ENCODE measurements at places on chromosomes 16 and 17.

DNA sequence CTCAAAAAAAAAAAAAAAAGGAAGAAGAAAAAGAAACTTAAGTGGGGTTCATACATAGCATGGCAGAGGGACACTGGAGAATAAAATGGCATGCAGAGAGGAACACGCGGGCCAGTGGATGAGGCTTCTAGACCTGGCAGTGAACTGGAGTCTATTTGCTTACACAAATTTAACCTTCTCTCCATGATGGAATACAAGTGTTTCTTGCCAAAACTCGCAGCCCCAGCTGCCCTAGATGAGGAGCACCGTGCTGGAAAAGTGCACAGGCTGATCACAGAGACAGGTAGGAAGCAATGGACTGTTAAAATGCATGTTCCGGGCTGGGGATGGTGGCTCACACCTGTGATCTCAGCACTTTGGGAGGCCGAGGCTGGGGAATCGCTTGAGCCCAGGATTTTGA lies 9.3 kb downstream of the SSTR2 start:
- no peak for DNase-seq

DNA sequence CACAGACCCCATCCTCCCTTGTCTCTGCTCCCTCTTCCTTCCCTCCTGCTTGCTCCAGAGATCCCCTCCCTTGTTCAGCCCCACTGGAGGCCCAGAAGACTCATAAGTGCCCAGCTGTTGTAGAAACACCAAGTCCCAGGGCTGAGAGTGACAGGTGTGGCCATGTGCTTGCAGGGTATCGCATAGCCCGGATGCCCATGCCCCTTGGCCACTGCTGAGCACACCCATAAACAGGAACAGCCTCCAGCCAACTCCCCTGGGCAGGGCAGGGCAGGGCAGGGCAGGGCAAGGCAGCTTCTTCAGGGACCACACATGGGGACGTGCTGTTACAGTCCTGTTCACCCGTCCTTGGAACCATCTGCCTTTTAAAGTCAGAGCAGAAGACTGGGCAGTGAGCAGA lies 2.0 kb downstream of the CACNG1 start:
- DNase-seq, result no peak

DNA sequence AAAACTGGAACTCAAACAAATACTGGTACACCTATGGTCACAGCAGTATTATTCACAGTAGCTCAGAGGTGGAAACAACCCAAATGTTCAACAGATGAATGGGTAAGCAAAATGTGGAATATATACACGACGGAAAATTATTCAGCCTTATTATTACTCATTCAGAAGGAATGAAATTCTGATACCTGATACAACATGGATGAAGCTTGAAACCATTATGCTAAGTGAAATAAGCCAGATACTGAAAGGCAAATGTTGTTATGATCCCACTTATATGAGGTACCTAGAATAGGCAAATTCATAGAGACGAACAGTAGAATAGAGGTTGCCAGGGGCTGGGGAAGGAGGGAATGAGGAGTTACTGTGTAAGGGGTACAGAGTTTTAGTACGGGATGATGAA lies 27.1 kb upstream of the MYLK3 start:
- no peak for DNase-seq

DNA sequence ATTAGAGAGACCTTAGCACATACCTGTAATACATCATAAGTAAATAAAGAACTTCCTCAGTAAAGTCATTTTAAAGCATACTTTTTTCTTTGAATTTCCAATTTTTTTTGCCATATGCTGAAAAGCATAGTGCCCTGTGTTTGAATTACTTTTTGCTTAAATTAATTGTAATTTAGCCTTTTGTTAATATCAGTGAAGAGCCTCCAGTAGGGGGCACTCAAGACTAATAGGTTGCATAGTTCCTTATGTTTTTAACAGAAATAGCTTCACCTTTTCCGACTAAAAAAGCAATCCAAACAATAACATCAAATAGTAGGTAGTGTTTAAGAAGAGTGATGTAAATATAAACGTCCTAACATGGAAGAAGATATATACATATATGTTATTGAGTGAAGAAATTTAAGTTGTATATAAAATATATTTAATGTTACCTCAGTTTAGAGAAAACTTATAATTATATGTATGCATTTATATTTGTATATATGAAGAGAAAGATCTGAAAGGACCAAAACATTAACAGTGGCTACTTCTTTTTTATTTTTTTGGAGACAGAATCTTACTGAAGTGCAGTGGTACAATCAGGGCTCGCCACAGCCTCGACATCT lies 18.6 kb downstream of the RAD51C start:
- DNase-seq, result peak; percentile 48

- no peak for DNase-seq
These were observed 14.0 kb downstream of the SRCIN1 start for GRCh38 chr17:38591759-38592241.

- no peak for DNase-seq
These were observed 12.7 kb downstream of the TEX2 start for GRCh38 chr17:64250233-64250835.

GRCh38 chr17:80781807-80782277 lies 209.8 kb upstream of the CHMP6 start:
- DNase-seq, result no peak

GRCh38 chr17:29505836-29506235 lies 61.0 kb downstream of the ABHD15 start:
- DNase-seq, result no peak

GRCh38 chr16:9840761-9841665 lies 341.2 kb downstream of the GRIN2A start:
- DNase-seq, result peak; percentile 87

DNA sequence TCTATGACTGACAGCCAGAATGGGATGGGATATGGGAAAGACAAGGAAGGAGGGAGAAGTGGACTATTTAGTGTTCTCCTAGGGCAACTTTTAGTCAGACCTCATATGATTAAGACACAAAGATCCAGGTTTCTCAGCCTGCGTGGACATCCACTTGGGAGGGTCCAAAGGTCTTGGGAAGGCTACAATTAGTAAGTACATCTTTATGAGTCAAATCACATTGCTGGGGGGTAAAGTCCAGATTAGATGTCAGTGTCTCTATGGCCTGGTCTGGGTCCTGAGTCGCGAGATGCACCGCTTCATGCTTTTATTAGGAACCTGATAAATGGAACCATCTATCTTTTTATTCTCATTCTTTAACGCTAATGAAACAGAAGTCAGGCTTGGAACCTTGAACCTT lies 378.4 kb upstream of the ASIC2 start:
- DNase-seq, result no peak

DNA sequence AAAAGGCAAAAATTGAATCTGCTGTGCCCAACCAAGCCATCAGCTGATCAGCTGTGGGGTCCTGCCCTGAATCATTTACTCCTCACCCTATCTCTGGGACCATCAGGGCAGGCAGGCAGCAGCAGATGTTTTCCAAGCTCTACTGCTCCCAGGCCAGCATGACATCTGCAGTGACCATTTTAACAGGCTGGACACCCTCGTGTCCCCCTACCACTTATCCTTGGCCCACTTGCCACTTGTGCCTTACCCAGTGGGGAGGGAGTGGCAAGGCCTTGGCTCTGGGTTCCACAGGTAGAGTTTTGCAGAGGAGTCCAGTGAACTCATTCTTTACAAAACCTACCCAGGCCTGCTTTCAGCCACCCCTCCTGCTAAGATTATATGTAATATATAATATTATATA lies 12.0 kb upstream of the CA4 start:
- DNase-seq, result no peak

DNA sequence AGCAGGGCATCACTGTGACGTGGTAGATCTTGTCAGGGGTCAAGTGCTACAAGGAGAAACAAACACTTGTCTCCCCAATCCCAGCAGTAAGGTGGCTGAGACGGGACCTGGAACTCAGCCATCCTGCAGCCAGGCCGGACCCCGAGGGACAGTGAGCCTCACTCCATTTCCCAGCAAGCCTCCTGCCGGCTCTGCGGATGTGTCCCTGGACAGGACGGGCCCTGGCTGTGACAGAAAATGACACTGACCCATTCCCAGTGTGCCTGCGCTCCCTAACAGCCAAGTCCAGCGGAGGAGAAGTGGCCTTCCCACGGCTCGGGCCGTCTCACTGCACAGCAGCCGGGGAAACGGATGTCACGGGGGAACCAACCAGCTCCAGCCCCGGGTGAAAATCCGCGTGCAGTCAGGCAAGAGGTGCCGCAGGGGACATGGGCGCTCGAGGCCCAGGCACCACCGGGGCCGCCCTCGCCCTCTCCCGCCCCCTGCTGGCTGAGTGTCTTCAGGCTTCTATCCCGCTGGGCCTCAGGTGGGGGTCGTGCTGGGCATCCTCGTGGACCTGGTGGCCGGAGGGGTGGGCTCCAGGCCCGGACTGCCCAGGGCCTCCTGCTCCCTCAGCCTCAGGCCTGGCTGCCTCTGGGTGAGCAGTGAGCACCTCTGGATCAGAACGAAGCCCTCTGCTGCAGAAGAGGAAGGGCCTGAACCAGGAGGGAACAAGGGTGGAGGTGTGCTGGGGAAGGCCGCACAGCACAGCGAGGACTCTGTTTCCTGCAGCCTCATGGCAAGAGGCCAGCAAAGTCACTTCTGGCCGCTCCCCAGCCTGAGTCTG lies 6.7 kb downstream of the HAGHL start:
- peak; percentile 34 for DNase-seq

DNA sequence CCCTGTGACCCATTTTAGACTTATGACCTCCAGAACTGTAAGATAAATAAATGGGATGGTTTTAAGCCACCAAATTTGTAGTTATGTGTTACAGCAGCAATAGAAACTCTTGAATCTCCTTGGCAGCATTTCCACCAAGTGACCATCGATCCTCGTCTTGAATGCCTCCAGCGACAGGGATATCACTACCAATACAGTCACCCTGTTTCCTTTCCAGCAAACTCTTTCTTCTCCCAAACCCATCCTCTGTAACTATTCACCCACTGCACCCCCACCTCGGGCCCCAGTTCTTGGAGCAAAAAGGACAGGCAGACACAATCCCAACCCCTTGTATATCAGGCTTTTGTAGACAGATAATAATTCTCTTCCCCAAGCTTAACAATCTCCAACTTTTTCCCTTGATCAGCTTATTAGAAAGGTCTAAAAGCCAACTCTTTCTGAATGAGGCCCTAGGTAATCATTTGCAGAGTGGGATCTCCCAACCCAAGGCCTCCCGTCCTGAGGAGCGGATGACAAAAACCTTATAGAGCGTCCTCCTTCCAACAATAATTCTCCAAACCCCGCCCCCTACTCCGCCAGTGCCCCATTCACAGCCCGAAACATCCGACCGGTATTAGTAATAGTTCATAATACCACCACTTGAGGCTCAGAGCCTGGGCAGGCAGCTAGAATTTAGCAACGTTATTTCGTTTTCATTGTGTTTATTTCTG lies 14.7 kb upstream of the PLLP start:
- no peak for DNase-seq

DNA sequence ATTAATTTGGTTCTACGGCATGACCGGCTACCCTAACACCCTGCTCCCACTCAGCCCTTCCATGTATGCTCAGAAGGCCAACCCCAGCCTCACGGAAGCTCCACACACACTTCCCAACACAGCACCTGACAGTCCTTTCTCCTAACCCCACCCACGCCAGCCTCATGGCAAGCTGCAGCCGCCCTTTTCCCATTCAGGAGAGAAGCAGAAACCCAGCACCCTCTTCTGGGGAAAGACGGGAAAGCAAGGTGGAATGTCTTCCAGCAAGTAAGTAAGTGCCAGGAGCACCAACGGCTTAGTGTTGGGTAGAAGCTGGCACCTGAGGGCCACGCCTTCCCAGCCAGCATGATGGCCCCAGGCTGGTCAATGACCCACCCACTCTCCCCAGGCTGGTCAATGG lies 32.1 kb downstream of the ABR start:
- DNase-seq, result peak; percentile 91

DNA sequence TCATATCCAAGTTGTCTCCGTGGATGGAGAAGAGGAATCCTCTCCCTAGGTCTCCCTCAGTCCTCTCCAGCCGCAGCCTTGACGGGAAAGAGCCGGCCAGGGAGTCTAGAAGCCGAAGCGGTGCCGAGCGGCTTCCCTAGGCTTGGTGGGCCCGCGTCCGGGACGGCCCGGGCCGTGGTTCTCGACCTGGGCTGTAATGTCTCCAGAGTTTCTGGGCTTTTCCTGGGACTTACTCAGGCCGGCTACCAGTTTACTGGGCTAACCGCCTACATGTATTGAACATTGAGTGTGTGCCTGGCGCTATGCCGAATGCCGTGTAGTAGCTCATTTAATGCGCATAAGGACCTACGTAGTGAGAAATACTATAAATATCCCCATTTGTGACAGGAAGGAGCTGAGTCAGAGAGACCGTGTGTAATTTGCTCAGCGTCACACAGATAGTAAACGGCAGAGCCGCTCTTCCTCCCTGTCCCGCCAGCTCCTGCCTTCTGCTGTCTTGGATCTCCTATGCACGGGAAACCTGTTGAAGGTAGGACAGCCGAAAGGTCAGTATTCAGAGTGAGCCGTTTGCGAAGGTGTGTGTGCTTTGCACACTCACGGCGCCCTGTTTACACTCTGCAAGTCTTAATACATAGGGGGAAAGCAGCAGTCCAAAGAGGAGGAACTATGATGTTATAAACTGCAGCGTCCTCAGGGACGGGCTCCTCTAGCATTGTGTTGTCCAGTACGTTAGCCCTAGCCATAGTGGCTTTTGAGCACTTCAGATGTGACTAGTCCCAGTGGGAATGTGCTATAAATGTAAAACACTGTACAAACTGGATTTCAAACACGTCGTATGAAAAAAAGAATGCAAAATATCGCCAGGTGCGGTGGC lies 723 bp upstream of the SPAG5 start:
- no peak for DNase-seq

- no peak for DNase-seq
These were observed 119.4 kb downstream of the MGAT5B start for GRCh38 chr17:76987486-76988093.

GRCh38 chr16:1288813-1289476 lies 20.5 kb upstream of the UBE2I start:
- peak; percentile 62 for DNase-seq

DNA sequence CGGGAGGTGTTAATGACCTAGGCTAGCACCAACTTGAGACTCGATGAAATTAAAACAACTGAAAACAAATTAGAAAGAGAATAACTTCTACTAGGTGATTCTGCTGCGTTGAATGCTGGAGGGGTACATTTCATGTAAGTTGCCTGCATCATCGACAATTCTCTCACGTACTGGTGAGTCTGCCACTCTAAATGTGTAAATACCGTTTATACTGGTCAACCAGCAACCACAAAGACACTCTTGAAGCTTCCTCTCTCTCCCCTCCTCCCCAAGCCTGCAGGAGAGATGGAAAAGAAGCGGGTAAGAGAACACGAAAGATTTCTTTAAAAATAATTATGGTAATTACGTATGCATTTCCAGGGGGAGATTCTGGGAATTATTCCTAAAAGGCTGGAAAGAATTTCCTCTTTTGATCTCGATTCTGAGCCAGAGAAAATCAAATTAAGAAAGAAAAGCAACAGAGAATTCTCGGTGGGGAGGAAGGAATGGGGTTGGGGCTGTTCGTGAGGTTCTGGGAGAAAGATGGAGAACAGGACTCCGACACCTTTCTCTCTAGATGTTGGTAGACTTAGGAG lies 68.6 kb upstream of the MRTFB start:
- no peak for DNase-seq
